Cerebellum (tissue), 4 donors: ENCODE measurements at places on chromosomes 5 and 9.

DNA sequence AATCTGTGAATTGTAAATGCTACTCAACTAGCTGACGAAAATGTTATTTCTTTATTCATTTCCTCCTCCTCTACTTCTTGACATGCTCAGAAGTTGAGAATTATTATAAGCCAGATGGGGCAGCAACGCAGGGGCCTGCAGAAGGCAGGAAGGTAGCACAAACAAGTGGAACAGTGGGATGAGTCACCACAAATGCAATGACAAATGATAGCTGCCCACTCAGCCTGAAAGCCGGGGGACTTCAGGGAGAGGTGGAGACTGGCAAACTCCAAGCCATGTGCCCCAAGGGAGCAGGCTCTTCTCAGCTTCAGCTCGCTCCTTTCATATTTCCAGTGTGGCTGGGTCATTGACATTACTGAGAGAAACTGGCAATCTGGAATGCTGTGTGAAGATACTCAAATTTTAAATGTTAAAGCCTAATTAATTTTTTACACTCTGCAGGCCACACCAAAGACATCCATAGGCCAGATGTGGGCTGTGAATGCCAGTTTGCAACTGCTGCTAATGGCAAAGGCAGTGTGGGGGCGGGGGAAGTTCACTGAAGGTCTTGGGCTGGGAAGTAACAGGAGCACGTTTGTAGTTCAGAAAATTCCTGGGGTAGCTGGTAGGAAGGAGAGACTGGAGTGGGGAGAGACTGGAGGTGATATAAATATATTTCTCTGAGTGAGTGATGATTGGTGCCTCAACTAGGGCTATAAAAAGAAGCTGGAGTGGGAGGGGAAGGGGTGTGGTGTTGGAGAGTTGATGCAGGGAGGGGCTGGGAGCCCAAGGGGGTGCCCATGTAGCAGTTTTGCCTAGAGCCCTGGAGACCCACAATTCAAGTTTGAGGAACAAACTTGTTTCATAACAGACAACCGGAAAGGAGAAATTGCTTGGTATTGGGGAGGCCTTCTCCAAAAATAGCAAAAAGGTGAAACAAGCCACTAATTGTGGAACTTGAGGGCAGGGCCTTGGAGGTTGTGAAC is 20.8 kb upstream of the ADRB2 start:
- DNase-seq = no peak

DNA sequence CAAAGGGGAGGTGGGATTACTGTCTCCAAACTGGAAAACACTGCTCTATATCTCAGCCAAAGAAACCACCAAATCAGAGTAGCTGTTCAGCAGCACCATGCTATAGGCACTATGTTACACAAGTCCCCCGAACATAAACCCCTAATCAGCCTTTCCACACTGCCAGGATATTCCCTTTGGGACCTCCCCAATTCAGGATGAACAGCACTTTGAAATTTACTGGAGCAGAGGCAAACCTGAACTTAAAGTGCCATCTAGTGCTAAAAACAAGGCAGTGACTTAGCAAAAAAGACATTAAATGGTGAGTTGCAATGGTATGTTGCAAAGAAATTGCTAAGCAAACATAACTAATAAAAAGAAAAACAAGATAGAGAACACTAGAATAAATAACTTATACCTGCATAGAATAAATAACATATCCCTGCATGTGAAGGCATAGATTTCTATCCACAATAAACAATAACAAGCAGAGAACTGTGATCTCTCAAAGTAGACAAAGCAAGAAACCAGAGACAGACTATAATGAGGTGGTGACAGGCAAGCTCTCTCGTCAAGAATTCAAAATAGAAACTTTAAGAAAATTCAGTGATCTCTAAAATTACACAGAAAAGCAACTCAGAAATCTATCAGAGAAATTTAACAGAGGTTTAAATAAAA is 584.4 kb upstream of the ACO1 start:
- DNase-seq = no peak

GRCh38 chr5:11420969-11421368 is 483.3 kb downstream of the CTNND2 start:
- no peak for DNase-seq

DNA sequence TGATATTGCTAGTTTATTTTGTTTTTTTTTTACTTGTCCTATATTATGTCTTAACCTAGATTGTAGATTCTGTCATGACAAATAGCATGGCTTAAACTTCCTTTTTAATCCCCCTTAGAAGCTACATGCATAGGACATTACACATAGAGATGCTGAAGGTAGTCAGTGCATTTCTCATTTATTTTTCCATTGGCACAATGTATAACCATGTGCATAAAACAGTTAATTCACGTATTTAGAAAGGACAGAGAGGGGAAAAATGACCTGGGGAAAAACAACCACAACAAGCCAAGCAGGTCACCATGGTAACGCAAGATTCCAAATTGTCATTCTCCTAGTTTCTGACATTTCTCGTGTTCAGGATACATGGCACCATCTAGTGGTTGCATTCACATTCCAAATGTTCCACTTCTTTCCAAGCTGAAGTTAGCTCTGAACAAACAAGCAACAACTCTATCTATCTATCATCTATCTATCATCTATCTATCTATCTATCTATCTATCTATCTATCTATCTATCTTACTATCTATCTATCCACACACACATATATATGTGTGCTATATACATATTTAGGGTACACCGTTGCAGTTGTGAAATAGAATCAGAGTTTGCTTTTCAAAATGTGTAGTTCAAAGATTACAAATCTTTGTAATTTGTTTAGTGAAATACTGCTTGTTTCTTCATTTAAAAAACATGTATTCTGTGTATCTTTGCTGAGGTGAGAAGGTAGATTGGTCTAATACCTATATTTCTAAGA is 487.2 kb upstream of the ST8SIA4 start:
- peak; percentile 0 for DNase-seq

- DNase-seq = no peak
Observed at GRCh38 chr5:75961818-75962217, 121.4 kb upstream of the SV2C start.

GRCh38 chr5:142143878-142144277 is 35.3 kb downstream of the NDFIP1 start:
- peak; percentile 48 for DNase-seq

DNA sequence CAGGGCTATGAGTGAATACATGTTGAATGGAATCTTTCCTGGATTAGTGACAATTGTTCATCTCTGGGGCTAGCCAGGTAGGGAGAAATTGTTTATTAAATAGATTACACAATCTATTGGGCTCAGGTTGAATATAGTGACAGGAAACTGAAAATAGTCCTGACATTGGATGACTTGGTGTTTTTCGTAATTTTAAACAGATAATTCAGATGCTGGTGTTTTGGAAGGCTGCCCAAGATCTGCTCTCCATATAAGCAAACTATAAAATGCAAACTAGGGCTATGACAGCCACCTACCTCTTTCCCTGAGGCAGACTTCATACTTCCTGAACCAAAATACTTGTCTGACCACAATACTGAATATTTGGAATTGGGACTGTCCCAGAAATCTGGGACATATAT is 99.1 kb downstream of the ENC1 start:
- no peak for DNase-seq

- peak; percentile 28 for DNase-seq
Observed at GRCh38 chr9:131348631-131349521, 45.0 kb upstream of the PRRC2B start.
